ENCODE measurements at places on chromosomes 7 and 10. TPM values are rescaled to one million over a fixed set of nuclear protein-coding genes. Genes with fewer than 3 reads are reported as not detected.

DNA sequence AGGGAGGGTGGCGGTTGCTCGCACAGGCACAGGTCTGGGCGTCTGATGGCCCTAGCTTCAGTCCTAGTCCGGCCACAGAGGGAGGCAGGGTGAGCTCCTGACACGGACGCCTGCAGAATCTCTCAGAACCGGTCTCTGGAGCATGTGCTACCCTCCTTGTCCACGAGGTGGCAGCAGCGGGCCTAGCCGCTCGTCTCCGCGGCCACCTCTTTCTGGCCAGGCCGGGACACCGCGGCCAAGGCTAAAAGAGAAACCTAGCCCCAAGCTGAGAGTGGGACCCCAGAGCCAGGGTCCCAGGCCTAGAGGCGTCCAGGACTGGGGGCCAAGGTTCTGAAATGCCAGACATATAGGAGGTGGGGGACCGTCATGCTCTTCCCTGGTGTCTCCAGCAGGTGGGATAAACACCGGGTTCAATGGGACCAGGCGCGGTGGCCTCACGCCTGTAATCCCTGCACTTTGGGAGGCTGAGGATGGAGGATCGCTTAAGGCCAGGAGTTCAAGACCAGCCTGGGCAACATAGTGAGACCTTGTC is 3.2 kb upstream of the LAT2 start:
- DNase-seq = no peak

DNA sequence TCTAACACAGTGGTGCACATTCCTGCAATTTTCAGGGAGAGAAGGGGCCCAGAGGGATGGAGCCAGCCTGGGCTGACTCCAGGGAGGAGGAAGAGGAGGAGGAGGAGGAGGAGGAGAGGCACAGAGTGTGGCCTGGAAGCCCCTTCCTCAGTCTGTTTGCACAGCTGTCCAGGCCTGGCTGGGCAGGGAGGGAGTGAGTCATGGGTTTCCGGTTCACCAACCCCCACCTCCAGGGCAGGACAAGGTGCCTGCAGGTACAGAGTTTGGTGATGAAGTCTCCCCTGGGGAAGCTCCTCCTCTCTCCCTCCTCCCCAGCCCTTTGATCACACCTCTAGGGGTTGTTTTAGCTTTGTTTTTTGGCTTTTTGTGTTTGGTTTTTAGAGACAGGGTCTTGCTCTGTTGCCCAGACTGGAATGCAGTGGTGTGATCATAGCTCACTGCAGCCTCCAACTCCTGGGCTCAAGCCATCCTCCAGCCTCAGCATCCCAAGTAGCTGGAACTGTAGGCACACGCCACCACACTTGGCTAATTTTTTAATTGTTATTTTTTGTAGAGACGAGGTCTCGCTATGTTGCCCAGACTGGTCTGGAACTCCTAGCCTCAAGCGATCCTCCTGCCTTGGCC is 77.5 kb upstream of the CUX1 start:
- DNase-seq = no peak

The ELN gene
- 0.19 TPM for total RNA-seq

DNA sequence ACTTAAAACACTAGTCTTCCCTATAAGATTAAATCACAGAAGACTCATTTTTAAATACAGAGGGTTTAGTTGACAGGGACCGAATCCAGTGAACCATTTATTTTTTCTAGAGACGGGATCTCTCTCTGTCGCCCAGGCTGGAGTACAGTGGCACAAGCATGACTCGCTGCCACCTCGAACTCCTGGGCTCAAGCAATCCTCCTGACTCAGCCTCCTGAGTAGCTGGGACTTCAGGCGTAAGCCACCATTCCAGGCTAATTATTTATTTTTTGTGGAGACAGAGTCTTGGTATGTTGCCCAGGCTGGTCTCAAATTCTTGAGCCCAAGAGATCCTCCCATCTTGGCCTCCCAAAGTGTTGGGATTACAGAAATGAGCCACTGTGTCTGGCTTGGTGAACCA is 20.9 kb upstream of the LYZL1 start:
- DNase-seq = no peak

GRCh38 chr10:1251769-1252168 is 195.6 kb downstream of the WDR37 start:
- no peak for DNase-seq

DNA sequence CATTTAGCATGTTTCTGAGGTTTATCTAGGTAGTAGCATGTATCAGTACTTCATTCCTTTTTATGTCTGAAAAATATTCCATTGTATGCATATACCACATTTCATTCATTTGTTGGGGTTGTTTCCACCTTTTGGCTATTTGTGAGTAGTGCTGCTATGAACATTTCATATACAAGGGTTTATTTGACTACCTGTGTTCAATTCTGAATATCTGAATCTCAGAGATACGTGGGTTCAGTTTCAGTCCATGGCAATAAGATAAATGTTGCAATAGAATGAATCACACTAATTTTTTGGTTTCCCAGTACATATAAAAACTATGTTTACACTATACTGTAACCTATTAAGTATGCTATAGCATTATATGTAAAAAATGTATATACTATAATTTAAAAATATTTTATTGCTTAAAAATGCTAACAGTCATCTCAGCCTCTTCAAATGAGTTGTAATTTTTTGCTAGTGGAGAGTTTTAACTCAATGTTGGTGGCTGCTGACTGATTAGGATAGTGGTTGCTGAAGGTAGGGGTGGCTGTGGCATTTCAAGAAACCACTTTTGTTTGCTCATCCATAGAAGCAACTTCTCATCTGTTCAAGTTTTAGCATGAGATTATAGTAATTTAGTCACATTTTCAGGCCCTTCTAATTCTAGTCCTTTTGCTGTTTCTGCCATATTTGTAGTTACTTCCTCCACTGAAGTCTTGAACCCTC is 13.9 kb downstream of the PLEKHA1 start:
- DNase-seq = no peak

The ALOX5 gene
- 69.0 TPM for total RNA-seq

- no peak for DNase-seq
These were observed 168.1 kb downstream of the PRKG1 start for GRCh38 chr10:51242393-51242792.

DNA sequence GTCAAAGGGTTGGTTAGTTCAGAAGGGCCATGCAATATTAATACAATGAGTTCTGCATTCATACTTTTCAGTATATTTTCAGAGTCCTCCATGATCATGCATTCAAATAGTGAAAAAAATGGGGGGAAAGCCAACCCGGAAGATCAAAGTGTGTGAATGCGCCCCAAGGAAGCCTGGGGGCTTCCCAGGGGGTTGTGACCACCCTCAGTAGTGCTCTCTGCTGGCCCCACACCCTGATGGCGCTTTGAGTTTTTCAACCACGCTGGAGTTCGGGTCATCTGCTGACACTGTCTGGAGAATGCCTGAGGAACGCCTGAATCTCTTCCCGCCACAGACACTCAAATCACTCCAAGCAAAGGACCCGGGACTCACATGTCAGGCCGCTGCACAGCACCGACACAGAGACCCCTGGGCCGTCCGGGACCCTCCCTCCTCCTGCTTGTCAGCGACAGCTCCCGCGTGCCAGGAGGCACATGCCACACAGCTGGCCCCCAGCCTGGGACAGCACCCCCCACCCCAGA is 1.0 kb downstream of the TNS3 start:
- no peak for DNase-seq

The HOXA11 gene
- not detected for total RNA-seq

DNA sequence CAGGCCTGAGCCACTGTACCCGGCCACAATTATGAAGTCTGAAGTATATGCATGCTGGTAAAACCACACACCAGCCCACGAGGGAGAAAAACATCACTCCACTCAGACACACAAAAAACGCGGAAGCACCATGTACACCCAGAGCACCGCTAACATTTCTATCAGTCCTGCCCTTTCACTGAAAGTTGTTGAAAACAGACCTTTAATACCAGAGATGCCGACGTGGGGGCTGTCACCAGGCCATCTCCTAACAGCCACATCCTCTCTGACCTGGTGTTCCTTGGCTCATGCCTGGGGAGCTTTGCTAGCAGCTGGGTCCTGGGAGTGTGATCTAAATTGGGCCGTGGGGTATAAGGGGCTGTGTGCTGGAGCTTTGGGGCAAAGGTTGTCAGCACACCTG is 49.8 kb downstream of the BAIAP2L1 start:
- DNase-seq = no peak

The ZNF488 gene
- not detected for total RNA-seq

The HTRA1 gene
- total RNA-seq = 0.11 TPM

DNA sequence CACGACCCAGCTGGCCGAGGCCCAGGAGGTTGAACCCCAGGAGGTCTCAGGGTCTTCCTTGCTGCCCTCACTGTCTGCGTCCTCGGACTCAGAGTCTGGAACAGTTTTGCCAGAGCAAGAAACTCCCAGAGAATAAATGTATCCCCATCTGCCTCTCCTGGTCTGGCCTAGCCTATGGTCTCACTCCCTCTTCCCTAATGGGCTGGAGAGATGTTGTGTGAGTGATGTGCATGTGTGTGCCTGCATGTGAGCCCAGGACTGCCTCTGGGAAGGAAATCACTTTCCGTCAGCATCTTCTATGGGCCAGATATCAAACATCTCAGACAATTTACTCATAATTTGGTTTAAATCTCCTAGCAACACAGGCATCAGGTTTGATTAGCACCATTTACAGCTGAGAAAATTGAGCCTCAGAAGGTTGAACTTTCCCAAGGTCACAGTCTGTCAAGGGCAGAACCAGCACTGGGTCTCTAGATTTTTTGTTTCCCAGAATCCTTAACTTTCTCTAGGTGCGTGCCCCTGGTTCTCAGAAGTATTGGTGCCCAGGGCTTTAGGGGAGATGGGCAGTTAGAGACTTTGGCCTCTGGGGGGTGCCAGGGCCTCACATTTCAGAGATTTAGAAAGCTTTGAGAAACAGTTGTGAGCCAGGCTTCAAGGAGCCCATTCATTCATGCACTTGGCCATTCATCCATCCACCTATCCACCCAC is 4.9 kb downstream of the TMEM270 start:
- DNase-seq = no peak

DNA sequence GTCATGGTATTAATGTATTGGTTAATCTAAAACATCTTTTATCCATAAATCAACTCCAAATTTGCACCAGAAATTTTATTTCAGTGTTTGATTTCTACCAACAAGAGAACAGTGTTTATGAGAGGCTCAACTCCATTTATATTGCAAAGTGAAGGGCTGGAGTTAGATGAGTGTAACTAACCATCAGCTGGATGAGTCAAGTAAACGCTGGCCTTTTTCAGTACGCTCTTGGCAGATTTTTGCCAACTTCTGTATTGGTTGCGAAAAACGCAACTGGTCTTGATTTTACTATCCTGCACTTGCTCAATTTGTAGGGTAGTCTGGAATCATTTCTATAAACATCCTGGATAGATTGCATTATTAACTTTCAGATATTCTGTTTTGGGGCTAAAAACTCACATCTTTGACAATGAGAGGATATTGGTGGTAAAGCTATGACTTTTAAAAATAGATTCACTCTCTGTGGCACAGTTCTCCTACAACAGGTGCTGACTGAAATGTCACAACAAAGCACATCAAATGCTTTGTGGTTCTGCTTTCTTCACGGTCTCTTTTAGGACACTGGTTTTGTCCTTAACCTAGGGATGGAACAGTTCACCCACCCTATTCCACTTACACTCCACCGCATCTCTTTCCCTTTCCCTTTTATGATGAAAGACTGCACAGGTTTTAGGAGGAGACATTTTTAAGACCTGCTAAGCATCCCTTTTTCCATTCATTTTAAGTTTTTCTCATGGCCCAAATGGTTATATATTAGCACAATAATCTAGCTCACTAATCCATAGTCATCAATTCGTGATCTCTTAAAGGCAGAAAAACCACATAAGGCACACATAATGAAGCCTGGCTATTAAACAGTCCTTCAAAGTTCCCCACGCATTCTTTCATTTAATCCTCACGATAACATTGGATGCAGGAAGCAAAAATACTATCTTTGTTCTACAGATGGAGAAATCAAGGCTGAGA is 12.8 kb downstream of the CACNA2D1 start:
- no peak for DNase-seq

The HKDC1 gene
- total RNA-seq = 0.13 TPM

The GNGT1 gene
- total RNA-seq = not detected

The GPNMB gene
- total RNA-seq = 5.9 TPM

- DNase-seq = no peak
These were observed 120.8 kb upstream of the NANOS1 start for GRCh38 chr10:118908557-118909256.

The HSPA14 gene
- total RNA-seq = 24.5 TPM

The ZNRF2 gene
- 16.8 TPM for total RNA-seq

- DNase-seq = no peak
These were observed 236.4 kb downstream of the WDR37 start for GRCh38 chr10:1292611-1293031.

All from GM12878 (cell line).